ENCODE measurements at places on chromosomes 5 and 9.

GRCh38 chr9:36036253-36036779, 397 bp upstream of the RECK start:
- no peak for DNase-seq

DNA sequence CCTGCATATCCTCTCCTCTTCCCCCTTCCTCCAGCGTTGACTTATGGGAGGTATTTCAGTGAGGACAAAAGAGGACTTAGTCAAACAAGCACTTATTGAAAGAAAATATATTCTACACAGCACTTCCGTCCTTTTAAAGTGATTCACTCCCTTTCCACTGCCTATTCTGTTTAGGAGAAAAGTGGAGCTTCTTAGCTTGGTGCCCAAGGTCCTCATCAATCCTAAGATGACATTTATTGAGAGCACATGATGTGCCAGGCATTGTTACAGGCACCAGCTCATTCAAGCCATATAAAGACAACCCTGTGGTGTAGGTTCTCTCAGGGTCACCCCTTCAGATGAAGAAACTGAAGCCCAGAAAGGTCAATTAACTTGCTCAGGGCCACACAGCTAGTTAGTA, 95.9 kb downstream of the KCNIP1 start:
- DNase-seq, result no peak

DNA sequence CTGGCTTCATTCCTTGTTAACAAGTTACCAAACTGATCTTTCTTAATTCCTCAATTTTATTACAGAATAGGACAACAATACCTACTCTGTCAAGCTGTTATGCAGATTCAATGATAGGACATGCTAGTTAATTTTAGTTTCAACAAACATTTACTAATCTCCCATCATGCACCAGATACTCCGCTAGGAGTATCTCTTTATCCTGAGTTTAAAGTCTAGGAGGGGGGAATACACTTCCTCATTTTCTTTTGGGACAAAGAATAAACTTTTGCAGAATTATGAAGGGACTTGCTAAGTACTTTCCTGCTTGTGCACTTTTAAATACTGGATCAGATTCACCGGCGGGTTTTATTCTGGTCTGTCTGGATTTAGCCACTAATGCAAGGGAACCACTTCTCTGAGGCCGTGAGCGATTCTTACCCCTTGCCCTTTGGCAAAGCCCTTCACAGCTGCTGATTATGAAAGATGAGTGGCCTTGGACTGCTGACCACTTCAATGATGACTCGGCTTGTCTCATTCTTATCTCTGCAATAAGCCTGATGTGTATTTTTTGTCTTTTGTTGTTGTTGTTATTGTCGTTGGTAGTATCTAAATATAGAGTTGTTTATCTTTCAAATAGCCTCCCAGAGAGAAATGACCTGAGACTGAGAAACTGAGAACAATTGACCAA, 73.9 kb downstream of the RMI1 start:
- DNase-seq, result no peak

GRCh38 chr5:122858451-122858850, 13.0 kb downstream of the SNX24 start:
- DNase-seq, result no peak

- no peak for DNase-seq
Measured at GRCh38 chr9:125428060-125428901, 166.7 kb downstream of the GAPVD1 start.

DNA sequence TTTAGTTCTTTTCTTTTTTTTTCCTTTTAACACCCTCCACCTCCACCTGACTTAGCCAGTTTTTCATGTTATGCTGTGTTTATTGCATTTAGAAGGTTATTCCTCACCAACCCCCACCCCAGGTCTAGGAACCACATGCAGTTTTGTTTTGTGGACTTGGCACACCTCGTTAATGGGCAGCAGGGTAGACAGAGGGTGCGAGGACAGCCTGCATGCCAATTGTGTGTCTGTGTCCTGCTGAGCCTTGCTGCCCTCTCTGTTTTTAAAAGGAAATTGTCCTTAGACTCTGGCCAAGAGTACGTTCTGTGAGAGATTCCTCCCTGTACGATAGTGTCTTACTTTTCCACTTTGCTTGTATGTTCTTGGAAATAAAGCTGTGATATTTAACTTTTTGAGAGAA, 13.9 kb downstream of the PIK3R1 start:
- DNase-seq, result no peak

DNA sequence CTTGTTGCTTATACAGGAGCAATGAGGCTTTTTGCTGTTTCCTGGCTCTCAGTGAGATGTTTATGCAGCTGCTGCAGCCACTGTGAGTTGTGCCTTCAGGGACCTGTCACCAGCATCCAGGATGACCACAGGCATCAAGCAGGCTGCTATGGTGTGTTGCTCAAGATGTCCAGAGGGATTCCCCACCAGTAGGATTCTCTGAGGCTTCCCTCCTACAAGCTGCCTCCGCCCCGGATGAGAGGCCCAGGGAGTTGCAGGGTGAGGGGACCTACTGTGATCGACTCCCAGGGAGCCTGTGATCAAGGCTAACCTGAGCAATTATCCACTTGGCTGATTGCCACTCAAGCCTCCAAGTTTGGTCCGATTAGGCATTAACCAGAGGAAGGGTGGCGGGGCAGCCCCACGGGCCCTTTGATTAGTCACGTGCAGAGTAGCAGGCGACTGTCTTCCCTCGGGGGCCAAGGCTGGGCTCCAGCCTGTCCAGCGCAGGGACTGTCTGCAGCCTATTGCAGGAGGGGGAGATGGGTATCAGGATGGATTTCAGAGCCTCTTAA, 1.8 kb upstream of the FAT2 start:
- DNase-seq, result no peak

GRCh38 chr9:136191099-136191959, 13.6 kb downstream of the LHX3 start:
- DNase-seq, result no peak

DNA sequence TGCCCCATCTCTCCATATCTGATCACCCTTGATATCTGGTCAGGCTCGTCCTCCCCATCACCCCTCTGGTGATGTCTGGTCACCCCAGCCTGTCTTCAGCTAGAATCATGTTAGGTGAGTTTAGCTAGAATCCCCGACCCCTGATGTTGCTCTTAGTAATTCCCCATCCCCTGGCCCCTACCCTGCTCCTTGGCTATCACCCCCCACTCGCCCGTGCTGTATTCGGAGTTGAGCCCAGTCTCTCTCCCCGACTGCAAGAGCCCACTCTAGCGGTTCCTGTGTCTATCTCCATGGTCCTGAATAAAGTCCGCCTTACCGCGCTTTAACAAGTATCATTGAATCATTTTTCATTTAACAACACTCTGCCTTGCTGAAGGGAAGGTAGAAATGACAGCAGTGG, 33.7 kb downstream of the ADAMTS2 start:
- no peak for DNase-seq

GRCh38 chr5:7494481-7495130, 98.7 kb downstream of the ADCY2 start:
- peak; percentile 80 for DNase-seq

DNA sequence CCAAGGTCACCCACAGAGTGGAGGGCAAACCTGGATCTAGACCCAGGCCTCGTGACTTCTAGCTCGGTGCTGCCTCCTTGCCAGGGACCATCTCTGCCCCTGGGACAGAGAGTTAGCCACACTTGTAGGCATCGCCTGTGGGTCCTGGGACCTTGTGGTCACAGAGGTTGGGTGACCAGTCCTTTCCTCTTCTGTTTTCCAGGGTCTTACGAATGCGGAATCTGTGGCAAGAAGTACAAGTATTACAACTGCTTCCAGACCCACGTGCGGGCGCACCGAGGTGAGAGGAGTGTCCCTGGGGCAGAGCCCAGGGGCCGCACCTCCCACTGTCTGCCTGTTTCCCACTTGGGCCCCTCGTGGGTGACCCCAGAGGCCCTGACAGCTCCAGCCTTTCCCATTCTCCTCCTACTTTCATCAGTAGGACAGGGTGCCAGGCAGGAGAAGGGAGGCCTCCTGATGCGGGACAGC, 76.3 kb downstream of the AMBP start:
- DNase-seq, result no peak

DNA sequence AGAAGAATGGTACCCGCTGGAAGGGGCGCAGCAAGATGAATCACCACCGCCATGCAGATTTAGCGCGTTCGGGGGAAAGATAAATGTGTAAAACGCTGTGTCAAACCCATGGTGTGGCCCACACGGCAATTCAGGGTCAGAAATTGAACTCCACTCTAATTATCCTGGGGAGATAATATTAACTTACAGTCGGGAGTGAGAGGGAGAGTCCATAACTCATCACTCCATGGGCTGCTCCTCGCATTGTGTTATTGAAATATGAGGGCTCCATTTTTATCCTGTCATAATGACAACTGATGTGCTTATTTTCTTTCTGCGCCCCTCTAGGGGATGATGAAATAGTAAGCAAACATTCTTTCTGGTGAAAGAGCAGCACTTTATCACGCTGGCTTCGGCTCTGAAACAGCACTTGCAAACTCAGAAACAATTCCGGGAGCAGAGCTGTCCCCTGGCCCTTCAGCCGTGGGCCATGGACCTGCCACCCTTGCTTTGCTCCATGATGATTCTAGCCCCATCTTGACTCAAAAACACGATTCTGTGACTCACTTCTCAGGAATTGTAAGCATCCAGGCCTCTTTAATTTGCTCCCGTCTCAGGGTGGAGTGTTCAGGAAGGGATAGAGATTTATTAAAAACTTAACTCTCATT, 431.6 kb downstream of the IRX1 start:
- DNase-seq, result no peak

- no peak for DNase-seq
Measured at GRCh38 chr5:149549461-149550267, 1.6 kb downstream of the CSNK1A1 start.

DNA sequence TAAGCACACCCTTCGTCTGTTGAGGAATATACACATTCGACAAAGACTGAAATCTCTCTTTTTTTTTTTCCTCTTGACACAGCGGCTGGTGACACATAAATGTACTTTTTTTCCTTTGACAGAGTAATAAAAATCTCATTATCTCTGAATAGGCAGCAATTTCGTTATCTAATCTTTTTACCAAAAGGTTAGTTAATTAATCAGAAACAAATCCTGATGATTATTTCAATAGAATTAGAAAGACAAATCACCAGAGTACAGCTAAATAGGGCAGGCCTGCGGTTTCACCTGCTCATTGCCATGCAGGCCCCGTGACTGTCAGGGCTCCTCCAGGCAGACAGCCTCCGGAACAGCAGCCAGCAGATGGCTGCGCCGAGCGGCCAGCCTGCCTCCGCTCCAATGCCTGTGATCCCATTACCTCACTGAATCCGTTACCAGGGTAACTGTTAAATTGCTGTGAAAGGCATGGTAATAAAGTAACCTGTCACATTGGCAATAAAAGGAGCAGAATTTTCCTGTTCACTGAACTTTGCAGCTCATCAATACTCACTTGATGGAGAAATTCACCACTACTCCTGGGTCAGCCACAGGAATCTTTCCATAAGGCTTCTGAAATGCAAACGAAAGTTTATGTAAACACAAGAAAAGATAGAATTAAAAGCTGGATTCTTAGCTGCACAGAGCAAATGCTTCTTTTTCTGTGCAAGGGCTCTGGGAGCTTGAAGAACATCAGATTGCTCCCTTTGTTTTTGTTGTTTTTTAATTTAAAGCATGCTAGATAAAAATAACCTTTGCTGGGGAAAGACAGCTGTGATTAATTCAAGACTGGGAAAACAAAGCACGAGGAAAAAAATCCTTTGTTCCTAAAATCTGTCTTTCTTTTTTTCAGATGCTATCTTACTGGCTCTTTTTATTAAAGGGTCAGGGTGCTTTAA, 666.4 kb upstream of the ZNF608 start:
- DNase-seq, result peak; percentile 86

DNA sequence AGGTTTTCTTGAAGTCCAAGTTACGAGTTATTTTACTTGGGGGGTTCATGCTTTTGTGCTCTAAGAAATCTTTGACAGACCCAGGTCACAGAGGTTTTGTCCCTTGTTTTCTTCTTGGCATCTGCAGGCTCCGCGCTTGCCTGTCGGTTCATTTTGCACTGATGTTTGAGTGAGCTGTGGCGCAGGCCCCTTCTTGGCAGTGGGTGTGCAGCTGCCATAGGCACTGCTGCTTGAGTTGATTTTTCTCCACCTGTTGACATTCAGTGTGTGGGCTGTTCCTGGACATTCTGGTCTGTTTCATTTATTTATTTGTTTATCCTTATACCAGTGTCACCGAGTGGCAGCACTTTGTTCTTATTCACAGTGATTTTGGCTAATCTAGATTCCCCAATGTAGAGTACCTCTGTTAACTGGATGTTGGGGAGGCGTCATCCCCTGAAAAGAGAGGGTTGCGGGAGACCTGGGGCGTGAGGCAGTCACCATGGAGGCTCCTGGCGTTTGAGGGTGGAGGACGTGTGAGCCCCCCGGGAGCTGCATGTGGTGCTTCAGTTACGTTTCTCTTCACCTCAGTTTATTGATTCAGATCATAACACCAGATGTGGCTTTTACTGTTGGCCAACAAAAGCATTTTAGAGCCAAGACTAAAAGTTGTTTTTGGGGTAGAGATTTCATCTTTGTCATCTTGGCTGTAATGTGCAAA, 121.4 kb upstream of the CACNA1B start:
- no peak for DNase-seq

DNA sequence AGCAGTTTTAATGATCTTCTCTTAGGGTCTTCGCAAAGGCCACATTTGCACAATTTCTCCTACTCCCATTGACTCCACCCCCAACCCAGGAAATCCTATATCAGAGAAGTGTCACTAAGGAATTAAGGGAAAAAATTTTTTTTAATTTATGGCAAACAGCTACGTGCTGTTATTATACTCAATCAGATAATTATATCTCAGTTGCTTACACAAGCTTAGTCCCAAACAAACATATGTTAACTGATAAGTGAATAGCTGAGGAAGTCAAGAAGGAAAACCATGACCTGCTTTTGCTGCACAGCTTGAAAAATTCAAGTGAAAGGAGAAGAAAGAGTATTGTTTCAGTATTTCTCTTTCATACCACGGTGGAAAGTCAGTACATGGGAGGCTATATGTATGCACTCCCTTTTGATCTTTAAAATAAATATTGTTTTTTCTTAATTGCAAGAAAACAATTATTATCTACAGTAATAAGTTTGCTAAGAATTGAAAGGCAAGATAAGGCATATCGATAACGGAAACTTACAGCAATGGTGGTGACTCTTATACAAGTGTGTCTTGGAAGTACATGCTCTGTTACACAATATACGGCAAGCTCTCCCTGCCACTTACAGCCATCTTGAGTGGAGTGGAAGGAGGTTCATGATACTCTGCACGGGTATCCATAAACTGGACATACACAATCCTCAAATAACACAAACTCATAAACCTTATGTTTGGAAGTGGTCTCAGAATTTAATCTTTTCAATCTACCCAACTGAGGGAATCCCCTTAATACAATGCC, 167.9 kb upstream of the FREM1 start:
- no peak for DNase-seq

Measured in DMS 273 treated with DMSO at 0.1 percent for 48 hours (cell line).